Inflammatory macrophage (primary cell): ENCODE measurements at places on chromosomes 13 and 19.
A peak's percentile ranks its signal among the peaks of the same experiment; 100 is the strongest.

DNA sequence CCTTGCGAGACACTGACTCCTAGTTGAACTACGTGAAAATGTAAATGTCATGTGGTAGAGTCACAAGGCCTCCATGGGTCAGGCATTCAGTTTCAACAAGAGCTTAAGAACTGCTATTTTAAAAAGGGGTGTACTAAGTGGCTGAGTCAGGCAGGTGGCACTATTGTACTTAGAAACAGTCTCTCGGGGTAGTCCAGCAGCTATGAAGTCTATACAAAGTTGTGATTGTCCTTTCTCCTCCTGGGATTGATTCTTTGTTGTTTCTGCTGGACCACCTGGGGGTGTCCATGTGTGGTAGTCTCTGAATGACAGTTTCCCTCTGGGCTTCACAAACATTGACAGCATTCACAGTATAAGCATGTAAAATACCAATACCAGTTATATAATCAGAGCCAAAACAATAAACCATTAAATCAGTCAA is 33.0 kb downstream of the UGGT2 start:
- DNase-seq, result peak; percentile 42

- no peak for DNase-seq
Observed at GRCh38 chr13:68988176-68988575, 1119.5 kb upstream of the ATXN8OS start.

DNA sequence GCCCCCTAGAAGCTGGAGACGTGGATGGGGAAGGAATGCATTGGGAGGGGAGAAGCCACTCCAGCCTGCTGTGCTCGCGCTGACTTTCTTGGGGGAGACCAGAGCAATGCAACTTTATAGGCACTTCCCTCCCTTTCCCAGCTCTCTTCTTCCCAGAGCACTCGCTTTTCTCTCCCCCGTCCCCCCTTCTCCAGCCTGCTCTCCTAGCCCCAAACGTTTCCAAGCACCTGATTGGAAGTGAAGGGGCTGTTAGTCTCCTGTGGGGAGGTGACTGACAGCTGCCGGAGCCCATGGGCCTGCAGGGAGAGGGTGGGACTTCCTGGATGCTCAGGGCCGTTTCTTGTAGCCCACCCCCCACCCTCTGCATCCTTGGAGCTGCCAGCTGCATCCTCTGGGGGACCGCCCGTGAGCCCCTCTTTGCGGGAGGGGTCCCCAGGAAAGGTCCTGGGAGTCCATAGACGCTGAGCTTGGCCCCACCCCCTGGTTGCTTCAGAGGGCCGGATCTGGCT is 2.5 kb downstream of the HDGFL2 start:
- no peak for DNase-seq

GRCh38 chr19:16076958-16077611 is 790 bp downstream of the TPM4 start:
- DNase-seq, result peak; percentile 14

GRCh38 chr13:46962281-46962941 is 65.6 kb upstream of the HTR2A start:
- peak; percentile 69 for DNase-seq

GRCh38 chr13:45021250-45021649 is 31.9 kb downstream of the GPALPP1 start:
- no peak for DNase-seq

DNA sequence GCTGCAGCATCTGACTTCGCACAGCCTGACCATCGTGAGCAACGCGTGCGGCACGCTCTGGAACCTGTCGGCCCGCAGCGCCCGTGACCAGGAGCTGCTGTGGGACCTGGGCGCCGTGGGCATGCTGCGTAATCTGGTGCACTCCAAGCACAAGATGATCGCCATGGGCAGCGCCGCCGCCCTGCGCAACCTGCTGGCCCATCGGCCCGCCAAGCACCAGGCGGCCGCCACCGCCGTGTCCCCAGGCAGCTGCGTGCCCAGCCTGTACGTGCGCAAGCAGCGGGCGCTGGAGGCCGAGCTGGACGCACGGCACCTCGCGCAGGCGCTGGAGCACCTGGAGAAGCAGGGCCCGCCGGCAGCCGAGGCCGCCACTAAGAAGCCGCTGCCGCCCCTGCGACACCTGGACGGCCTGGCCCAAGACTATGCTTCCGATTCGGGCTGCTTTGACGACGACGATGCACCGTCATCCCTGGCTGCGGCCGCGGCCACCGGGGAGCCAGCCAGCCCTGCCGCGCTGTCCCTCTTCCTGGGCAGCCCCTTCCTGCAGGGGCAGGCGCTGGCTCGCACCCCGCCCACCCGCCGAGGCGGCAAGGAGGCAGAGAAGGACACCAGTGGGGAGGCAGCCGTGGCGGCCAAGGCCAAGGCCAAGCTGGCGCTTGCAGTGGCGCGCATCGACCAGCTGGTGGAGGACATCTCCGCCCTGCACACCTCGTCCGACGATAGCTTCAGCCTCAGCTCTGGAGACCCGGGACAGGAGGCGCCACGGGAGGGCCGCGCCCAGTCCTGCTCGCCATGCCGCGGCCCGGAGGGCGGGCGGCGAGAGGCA is 13.6 kb downstream of the C19orf25 start:
- DNase-seq, result peak; percentile 41

DNA sequence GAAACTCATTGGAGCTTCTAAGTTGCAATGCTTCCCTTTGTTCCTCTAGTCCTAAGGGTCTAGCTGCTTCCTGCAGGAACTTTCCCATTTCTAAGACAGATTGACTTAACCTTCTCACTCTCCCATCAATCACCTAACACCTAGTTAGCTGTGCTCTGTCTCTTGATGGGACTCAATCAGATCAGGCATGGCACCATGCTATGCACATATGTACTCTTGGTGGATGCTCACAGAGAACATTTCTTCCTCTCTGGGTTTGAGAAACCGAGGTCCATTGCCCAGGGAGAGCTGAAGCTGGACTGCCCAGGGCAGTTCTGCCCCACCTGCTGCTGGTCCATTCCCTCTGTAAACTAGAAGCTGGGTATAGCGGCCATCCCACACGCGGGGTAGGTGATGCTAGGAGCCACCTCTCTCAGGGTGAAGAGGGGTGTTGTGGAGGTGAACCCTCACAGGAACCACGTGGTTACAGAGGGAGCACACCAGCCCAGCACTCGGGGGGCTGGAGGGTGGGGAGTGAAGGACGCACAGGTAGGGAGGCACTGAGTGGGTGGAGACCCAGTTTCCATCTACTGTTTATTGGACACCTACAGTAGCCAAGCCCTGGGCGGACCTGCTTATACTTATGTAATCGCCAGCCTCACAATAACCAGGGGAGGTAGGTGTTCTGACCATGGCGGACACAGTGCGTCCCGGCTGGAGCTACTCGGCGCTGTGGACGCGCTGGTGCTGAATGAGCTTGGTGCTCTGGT is 3.1 kb upstream of the UBE2M start:
- DNase-seq, result no peak

GRCh38 chr13:26280295-26280694 is 26.4 kb downstream of the CDK8 start:
- no peak for DNase-seq

- peak; percentile 46 for DNase-seq
Observed at GRCh38 chr13:20118268-20119140, 42.3 kb downstream of the GJA3 start.

DNA sequence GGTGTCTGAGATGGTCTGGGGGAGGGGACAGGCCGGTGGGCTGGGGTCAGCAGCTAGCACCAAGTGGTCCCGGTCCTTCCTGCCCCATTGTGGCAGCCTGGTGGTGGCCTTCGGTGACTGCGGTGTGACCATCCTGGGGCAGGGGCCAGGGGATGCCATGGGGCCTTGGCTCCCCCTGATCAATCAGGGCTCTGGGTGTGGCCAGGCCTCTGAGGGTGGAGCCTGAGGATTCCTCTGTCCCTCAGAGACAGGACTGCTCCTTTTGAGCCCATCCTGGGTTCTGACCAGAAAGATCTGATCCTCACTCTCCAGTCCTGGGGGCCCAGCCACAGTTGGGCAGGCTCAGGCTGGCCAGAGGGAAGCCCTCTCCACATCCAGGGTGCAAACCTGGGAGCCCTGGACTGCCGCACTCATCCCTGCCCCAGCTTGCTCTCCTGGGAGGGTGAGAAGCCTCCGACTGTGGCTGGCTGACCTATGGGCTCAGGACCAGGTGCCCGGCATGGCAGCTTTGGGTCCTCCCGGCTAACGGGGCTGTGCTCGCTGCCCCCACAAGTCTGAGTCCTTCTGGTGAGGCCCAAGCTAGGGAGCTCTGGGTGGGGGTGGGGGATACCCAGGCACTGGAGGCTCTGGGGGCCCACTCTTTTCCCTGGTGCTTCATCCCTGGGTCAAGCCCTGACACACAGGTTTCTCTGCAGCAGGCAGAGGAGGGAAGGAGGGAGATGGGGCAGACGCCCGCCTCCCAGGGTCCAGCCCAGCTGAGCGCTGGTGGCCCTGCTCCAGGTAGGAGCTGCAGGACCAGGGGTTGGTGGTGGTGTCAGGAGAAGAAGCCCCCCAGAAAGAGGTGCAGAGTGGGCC is 59.5 kb downstream of the IER2 start:
- DNase-seq, result no peak

GRCh38 chr13:45398877-45399276 is 19.3 kb downstream of the SLC25A30 start:
- DNase-seq, result no peak

- peak; percentile 48 for DNase-seq
Observed at GRCh38 chr19:10228920-10229319, 2.2 kb downstream of the S1PR2 start.

GRCh38 chr13:112443191-112443994 is 67.2 kb downstream of the SPACA7 start:
- no peak for DNase-seq

GRCh38 chr13:66077132-66077689 is 1152.9 kb downstream of the PCDH9 start:
- DNase-seq, result no peak
